ENCODE measurements at places on chromosomes 5 and 9.

GRCh38 chr5:135239453-135240282 lies 159.4 kb downstream of the MACROH2A1 start:
- DNase-seq: peak; percentile 54

- no peak for DNase-seq
Measured at GRCh38 chr5:145294331-145294730, 540.8 kb downstream of the PRELID2 start.

GRCh38 chr9:131239161-131239975 lies 36.9 kb downstream of the FAM78A start:
- no peak for DNase-seq

GRCh38 chr5:125263356-125263755 lies 516.9 kb upstream of the ZNF608 start:
- no peak for DNase-seq

DNA sequence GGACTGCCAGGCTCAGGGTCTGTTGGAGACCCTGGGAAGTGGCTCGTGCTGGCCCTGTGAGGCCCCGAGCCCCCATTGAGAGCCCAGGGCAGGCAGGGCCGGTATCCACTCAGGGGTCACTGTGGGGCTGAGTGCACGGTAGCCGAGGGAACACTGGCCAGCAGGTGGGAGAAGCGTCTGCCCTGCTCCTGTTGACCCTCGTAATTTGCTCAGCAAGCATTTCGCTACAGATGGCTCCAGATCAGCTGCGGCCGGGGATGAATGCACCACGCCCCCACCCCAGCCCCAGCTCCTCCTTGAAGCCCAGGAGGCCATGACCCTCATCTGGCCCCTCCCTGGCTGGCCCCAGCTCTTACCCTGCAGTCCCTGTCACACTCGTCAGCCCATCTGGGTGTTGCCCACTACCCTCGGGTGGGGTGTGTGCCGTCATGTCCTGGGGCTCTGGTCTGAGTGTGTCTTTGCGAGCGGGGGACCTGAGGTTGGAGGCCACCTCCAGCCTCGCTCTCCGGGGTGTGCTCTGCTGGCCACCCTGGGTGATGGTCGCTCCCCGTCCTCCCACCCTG lies 6.1 kb upstream of the NRARP start:
- DNase-seq: no peak

DNA sequence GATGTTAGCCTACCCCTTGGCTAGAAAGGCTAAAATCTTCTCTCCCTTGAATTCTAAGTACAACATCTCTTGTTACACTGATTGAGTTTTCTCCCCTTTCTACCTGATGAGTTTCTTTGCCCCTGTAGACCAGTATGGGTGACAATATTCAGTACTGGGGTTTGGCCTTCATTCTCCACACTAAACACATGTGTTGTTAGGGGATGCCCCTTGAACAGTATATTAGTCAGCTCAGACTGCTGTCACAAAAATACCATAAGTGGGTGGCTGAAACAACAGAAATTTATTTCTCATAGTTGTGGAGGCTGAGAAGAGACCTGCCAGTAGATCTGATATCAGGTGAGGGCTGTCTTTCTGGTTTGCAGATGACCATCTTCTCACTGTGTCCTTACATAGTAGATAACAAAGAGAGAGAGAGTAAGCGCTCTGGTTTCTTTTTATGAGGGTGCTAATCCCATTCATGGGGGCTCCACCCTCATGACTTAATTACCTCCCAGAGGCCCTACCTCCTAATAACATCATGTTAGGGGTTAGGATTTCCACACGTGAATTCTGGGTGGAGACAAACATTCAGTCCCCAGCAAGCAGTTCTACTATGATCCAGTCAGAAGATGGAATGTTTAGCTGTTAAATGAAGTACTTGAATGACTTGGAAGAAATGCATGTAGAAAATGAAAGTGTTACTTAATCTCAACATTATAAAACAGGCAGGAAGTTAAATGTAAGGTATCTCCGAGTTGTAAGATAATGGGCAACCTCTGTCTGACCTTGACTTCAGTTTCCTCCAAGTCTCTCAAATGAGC lies 17.5 kb downstream of the VLDLR start:
- DNase-seq: no peak

DNA sequence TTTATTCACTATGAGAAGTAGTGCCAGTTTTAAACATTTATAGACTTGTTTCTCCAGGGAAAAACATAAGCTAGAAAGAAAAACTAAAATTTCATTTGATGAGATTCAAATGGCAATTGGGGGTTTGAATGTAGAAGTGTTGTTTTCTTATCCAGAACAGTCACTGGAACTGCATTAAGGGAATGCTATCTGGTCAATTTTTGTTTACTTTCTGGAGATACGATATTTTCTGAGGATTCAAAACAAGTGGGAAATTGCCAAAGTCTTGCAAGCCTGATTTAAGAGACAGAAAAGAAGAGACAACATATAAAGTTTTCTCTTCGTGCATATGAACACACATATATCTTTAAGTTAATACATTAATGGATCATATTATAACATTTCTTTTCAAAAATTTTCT lies 118.4 kb downstream of the NXNL2 start:
- DNase-seq: no peak

GRCh38 chr5:73093943-73094342 lies 26.4 kb upstream of the TMEM171 start:
- DNase-seq: no peak

DNA sequence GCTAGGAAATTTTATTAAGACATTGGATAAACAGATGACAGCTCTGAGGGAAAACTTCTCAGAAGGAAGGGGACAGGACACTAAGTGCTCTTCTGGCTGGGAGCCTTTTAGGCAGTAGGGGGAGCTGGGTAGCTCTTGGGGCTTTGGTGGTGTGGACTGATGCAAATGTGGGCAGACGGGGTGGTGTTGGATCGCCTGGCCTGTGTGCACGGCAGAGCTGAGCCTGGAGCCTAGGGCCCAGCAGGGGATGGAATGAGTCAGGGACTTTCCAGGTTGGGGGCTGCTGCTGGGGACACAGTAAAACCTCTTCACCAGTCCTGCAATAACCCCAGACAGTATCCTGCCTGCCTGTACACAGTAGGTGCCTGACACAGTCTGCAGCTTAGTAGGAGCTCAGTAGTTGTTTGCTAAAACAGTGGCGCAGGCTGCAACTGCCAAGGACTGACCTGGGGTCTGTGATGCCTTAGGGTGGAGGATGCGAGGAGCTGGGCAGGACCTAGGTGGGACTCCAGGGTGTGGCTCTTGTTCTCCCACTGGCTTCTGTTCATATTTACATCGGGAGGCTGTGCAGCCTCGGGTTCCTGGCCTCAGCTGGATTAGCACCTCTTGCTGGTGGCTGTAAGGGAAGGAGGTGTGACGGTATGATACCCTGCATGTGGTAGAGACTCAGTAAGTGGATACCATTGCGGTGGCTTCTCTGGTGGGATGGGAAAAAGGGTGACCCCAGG lies 83.8 kb downstream of the DAB2IP start:
- DNase-seq: no peak

DNA sequence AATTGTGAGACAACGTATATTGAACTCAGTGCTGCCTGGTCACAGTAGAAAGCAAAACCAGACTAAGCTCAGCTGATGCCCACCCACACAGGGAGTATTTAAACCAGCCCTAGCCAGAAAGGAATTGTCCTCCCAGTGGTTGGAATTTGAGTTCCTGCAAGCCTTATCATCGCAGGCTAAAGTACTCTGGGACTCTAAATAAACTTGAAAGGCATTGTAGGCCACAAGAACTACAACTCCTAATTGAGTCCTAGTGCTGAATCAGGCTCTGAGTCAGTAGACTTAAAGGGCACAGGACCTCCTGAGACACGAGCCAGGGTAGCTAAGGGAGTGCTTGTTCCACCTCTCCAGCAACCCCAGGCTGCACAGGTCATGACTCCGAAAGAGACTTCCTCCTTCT lies 171.4 kb downstream of the MCTP1 start:
- DNase-seq: no peak
